ENCODE measurements at places on chromosomes 7 and 10. TPM values are rescaled to one million over a fixed set of nuclear protein-coding genes. Genes with fewer than 3 reads are reported as not detected.

KIAA1217 gene
- total RNA-seq: 4.7 TPM

DNA sequence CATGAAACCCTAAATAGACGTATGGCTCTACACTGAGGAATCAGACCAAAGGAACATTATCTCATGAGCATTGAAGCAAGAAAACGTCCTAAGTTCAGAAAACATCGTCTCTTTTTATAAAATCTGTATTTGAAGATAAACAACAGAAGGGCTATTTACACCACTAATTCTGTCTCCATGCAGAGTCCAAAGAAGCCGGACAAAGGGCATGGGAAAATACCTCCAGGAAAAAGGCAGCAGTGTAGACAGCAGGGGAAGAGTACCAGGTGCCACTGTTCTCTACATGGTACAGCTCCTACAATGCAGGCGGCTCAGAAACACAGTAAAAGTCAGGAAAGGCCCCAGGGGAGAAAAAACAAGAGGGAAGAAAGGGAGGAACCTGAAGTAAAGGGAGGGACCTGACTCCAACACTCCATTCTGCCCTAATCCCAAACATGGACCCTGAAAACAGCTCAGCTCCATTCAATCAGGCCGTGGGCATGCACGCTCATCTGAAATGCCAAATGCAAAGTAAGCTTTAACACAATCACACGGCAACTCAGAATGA, 17.5 kb downstream of the FAM171A1 start:
- DNase-seq: no peak

TMEM229A gene
- not detected for total RNA-seq

DNA sequence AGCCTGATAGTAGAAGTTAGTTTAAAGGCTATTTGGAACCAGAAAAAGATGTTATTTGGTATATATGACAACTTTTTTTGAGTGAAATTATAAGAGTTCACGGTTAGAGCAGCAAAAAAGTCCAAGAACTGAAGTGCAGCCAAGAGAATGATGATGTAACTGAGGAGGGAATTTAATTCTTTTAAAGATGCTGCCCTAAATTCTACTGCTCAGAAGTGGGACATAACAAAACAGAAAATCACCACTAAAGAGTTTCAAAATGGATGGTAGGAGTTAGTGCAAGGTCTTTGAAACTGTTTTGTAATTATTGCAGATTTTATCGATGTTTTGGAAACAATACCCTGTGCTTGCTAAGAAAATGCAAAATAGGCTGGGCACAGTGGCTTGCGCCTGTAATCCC, 6.5 kb downstream of the SAMD8 start:
- no peak for DNase-seq

INMT gene
- not detected for total RNA-seq

- DNase-seq: no peak
These were observed 308.1 kb downstream of the WDR37 start for GRCh38 chr10:1364151-1364910.

Data from NCI-H460 (cell line).